ENCODE measurements at places on chromosomes 7 and 10. TPM values are rescaled to one million over a fixed set of nuclear protein-coding genes. Genes with fewer than 3 reads are reported as not detected.

DNA sequence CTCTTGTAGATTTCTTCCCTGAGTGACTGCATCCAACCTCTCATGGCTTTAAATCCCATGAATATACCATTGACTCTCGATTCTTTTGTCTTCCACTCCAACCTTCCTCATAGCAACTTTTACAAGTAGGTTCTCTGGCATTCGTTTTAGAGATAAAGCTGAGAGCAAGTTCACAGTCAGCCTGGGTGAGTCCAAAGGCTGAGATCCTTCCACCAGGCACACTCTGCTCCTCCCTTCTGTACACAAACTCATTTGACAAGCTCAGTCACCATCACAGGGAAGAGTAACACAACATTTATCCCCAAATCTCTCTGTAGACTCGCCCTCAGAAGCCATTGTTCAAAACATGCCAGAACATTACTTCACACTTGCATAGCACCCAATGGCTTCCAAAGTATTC lies 10.9 kb downstream of the CTTNBP2 start:
- H3K27ac ChIP-seq = no peak overlapping the region
- H3K4me1 ChIP-seq = no peaks in the 10 kb centered on the region
- no peaks in the 10 kb centered on the region for H3K27me3 ChIP-seq
- no peaks in the 10 kb centered on the region for H3K36me3 ChIP-seq
- DNase-seq = no peak

DNA sequence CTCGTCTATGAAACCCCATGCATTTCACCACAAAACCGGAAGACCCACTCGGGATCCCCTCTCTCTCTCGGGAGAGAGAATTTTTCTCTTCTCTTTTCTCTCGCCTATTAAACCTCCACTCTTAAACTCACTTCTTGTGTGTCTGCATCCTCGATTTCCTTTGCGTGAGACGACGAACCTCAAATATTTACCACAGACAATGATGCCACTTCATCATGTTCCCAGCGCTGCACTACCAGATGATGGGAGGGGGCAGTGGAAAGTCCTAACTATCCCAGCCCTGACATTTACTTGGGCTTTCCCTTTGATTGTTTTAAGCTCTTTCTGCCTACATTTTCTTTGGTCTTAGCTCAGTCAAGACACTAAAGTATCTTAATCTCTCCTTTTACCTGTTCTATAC lies 906.7 kb downstream of the GRID1 start:
- no peaks in the 10 kb centered on the region for H3K36me3 ChIP-seq
- no peaks in the 10 kb centered on the region for H3K4me1 ChIP-seq
- no peaks in the 10 kb centered on the region for H3K27me3 ChIP-seq
- no peak overlapping the region for H3K27ac ChIP-seq
- no peak overlapping the region for H3K4me3 ChIP-seq

GRCh38 chr7:85065306-85065705 lies 121.5 kb downstream of the SEMA3D start:
- no peak overlapping the region for H3K27ac ChIP-seq
- no peak overlapping the region for H3K4me3 ChIP-seq
- DNase-seq = no peak
- no peaks in the 10 kb centered on the region for H3K36me3 ChIP-seq
- no peaks in the 10 kb centered on the region for H3K4me1 ChIP-seq
- H3K27me3 ChIP-seq = no peaks in the 10 kb centered on the region

DNA sequence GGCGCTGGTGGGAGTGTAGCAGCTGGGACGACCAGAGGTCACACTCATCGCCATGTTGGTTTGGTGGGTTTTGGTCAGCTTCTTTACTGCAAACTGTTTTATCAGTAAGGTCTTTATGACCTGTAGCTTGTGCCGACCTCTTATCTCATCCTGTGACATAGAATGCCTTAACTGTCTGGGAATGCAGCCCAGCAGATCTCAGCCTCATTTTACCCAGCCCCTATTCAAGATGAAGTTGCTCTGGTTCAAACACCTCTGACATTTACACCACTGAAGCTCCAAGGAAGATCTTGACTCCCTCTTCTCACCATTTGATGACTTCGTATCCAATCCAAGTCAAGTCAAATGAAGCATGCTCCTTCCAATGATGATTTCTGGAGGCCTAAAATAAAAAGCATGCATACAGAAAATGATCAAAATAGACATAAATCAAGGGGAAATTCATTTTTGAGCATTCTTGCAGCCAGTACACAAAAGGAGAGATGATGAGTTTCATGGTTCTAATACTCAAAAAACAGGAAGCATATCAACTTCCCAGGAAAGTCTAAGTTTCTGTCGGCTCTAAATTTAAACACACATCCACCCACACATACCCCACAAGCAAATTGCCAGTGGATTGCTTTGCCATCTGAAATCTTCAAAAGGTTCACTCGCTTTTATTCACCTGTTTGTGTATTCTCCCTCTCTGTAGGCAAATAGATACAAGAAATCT lies 2.4 kb upstream of the PSMG3 start:
- DNase-seq = no peak
- H3K4me1 ChIP-seq = peaks cover 29% of the 10 kb centered on the region
- H3K4me3 ChIP-seq = no peak overlapping the region
- no peaks in the 10 kb centered on the region for H3K36me3 ChIP-seq

DNA sequence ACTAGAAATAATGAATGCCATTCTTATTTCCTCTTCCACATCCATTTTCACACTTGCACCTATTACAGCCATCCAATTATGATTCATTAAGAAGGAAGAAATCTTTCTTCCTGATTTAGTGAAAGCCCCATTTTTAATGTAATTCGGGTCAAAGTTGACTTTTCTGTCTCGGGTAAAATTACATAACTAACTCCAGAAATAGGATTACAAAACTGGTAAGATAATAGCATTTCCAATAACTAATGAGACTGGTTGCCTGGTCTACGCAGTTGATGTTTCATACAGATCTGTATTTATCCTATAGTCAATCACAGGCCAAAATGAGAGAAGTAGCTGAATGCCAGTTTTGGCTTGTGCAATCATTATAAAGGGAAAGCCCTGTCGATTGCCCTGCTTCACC lies 651.5 kb upstream of the NRP1 start:
- H3K27me3 ChIP-seq = no peaks in the 10 kb centered on the region
- H3K4me1 ChIP-seq = no peaks in the 10 kb centered on the region
- no peaks in the 10 kb centered on the region for H3K36me3 ChIP-seq
- DNase-seq = no peak
- no peak overlapping the region for H3K27ac ChIP-seq
- H3K4me3 ChIP-seq = no peak overlapping the region

PROSER2 gene
- total RNA-seq = 1.2 TPM

NRP1 gene
- 48.8 TPM for total RNA-seq
